ENCODE measurements at places on chromosomes 6 and 20. TPM values are rescaled to one million over a fixed set of nuclear protein-coding genes. Genes with fewer than 3 reads are reported as not detected.

THBD gene
- total RNA-seq: 6.9 TPM

OGFRL1 gene
- 34.0 TPM for total RNA-seq

OR2J3 gene
- not detected for total RNA-seq

CLPSL2 gene
- total RNA-seq: not detected

TTBK1 gene
- under 0.01 TPM for total RNA-seq

ENPP5 gene
- 1.5 TPM for total RNA-seq

DACT2 gene
- 1.2 TPM for total RNA-seq

LINC00237 gene
- total RNA-seq: not detected

PPP1R18 gene
- total RNA-seq: 77.3 TPM

SLA2 gene
- not detected for total RNA-seq

- no peak for DNase-seq
Measured at GRCh38 chr6:107550241-107550840, 60.4 kb downstream of the SOBP start.

GRCh38 chr20:4905613-4906012 lies 95.7 kb downstream of the SLC23A2 start:
- no peak for DNase-seq

DNA sequence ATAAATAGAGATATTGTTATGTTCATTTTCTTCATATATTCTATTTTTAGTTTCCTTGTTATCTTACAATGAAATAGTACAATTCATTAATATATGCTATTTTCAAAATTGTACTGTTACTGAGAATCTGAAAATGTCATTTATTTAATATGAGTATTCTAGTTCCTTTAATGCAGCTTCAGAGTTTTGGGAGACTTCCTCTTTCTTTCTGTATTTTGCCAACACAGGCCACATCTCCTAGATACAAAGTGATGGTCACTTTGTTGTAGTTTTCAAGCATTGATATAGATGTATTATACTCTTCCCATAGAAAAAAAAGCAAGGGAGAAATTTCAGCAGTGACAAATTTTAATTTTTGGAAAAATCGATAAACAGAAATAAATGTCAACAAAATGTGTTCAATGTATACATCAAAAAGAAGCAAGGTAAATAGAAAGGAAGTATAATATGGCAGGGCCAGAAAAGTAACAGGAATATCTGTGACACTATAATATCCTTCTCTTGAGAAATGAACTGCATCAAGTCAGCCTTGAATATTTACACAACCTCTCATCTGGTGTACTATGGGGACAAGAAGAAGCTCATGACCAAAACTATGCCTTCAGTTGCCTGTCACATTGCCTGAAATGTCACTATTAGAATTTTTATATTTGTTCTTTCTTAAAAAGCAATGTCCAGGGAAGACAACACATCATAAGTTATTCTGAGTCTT lies 396.0 kb downstream of the TBC1D32 start:
- no peak for DNase-seq

- no peak for DNase-seq
Measured at GRCh38 chr6:45710304-45710821, 305.3 kb downstream of the CLIC5 start.

DNA sequence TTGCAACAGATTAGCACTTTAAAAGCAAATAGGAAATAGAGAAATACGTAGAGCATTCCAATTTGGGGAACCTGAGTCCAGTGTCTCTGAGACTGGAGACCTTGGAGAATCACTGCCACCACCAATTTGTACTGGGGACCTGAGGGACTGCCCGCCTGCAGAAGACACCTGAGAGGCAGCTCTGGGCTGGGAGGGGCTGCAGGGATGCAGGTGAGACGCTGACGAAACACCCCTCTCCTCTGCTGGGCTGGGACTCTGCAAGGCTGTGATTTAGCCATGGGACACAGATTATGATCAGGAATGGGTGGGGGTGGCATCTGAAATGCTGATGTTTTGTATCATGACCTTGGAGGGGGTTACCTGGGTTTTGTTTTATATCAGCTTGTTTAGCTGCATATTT lies 7.0 kb upstream of the APMAP start:
- no peak for DNase-seq

DNA sequence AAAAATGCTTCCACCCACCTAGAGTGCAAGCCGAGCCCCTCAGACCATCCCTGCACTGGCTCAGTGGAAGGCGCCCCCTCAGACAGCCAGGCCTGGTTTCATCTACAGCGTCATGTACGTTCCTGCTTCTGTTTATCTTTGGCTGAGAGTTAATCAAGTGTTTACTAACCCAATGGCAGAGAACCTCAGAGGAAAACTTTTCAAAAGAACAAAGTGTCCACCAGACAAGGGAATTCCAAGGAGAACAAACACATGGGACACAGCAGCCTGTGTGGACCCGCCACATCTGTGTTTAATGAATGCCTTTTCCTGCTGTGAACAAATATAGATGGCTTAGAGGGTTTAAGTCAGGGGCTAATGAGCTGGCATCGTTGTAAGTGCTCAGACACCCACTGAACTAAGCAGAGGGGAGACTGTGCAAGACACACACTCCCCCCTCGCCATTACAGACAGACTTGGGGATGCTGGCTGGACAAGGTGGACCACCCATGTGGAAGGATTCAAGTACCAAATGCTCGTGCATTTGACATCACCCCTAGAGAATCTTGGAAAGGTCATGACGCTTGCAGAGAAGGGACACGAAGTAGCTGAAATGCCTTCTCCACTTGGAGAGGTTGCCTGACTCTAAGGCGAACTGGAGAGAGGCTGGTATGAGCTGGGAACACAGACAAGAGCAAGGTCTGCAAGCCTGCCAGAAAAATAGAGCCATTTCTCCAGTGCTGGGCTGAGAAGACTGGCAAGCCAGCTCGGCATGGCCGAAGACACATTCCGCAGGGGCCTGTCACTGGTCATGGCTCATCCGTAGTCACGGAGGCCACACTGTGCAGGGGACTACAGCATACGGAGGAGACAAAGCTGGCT lies 53.5 kb upstream of the NXT1 start:
- no peak for DNase-seq

DNA sequence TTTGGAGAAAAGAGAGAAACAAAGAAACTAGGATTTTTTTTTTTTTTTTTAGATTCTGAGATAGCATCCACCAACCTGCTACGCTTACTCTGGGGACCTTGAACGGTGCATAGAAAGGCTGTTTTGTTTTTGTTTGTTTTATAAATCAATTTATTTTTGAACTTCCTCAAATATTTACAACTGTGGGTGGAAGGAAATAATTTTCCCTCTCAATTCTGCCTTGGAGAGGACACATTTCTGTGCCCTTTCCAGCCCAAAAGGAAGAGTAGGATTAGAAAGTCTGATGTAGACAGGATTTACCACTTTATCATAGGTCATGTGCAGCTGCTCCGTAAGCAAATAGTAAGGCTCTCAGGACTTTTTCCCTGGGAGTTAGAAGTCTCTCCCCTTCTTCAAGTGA lies 190.5 kb downstream of the NKAIN2 start:
- DNase-seq: no peak

DNA sequence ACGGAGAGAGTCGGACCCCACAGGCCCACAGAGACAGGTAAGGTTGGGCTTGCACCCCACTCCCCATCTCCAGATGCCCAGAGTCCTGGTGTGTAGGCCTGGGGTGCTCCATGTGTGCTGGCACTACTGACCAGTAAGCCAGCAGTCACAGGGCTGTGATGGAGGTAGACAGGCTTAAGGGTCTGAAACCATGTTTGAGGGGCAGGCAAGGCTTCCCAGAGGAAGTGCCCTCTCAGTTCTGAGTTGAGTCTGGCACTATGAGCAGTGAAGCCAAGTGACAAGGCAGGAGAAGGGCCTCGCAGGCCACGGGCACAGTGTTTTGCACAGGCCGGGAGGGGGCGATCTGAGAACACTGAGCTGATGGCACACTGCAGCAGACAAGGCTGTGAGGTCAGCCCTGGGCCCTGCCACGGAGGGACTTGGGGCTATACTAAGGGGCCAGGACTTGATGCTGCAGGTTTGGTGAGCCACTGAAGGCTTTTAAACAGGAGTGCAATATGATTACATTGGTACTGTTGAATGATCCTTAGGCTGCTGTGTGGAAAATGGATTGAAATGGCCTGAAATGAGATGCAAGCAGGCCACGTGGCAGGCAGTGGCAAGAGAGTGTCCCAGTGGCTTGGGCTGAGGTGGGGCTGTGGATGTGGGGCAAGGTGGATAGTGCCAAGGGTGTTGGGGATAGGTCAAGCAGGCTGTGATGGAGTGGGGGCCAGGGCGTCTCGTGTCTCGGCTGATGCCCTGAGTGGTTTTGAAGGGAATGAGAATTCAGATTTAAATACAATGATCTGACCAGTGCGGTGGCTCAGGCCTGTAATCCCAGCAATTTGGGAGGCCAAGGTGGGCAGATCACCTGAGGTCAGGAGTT lies 20.3 kb downstream of the TTBK1 start:
- no peak for DNase-seq

DNA sequence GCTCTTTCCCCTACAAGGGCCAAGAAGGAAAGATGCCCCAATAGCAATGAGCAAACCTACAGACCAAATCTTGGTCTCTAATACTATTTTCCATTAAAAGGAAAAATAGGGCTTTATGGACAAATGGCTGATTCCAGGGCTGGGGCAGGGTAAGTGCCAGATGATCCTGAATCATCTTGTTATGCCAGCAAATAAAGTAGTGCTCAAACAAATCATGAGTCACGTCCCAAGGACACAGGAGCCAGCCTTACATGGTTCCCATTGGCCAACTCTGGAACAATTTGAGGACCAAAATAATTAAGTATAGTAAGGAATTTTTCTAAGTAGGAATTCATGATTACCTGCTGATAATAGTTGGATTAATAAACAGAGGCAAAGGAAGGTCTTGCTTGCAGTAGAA lies 53.2 kb upstream of the NKX2-4 start:
- DNase-seq: no peak

GRCh38 chr6:96649926-96650325 lies 87.0 kb downstream of the FHL5 start:
- no peak for DNase-seq

GRCh38 chr20:62845416-62846160 lies 16.0 kb downstream of the TCFL5 start:
- no peak for DNase-seq

GRCh38 chr20:49471397-49471796 lies 11.1 kb downstream of the KCNB1 start:
- DNase-seq: no peak

DNA sequence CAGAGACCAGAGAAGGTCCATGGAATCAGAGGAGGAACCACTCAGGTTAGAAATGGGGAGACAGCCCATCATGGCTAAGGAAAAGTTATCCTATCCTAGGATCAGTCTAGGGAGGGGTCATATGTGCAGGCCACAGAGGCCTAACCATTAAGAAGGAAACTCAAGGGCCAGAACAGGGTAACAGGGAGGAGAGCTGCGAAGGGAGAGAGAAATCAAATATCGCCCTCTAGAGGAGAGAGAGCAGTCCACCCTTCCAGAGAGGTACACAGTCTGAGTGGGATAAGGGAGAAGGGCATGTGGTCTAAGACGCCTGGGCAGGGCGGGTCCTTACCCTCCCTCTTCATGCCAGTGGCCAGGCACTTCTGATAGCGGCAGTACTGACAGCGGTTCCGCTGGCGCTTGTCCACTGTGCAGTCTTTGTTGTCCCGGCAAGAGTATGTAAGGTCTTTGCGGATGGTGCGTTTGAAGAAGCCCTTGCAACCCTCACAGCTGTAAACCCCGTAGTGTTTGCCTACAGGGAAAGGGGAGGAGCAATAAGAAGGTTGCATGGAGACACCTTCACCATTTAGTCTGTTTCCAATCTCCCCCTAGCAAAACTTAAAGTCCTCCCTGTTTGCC lies 2.9 kb downstream of the RXRB start:
- no peak for DNase-seq

DNA sequence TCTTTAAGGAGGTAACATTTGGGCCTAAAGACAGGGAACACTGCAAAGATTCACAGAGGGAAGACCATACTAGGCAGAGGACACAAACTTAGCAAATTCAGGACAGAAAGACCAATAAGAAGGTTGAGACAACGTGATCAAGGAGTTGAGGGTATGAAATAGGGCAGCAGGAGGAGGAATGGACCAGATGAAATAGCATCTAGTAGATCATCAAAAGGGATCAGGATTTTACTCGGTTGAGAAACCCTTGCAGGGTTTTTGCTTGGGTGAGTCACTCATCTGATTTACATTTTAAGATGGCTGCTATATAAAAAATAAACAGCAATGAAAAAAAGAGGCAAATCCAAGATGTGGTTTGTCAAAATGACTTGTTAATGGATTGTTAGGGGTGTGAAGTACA lies 4.7 kb downstream of the BCLAF1 start:
- peak; percentile 10 for DNase-seq

- DNase-seq: peak; percentile 22
Measured at GRCh38 chr6:43334466-43335095, 26.0 kb upstream of the CRIP3 start.

DNA sequence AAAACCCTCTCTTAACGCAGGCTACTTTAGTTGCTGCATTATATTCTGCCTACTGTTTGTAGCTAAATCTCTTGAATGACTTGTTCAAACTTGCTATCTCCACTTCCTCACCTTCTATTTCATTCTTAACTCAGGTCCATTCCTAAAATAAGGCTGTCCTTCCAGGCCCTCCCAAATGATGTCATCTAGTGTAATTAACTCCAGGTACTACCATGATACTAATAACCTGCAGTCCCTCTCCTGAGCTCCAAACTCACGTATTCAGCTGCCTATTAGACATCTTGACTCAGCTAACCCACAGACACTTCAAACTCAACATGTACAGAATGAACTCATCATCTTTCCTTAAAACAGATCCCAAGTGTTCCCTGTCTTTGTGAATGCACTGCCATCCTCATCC lies 10.5 kb upstream of the TOP1 start:
- DNase-seq: no peak

- DNase-seq: no peak
Measured at GRCh38 chr20:4091490-4092479, 76.4 kb upstream of the RNF24 start.

DNA sequence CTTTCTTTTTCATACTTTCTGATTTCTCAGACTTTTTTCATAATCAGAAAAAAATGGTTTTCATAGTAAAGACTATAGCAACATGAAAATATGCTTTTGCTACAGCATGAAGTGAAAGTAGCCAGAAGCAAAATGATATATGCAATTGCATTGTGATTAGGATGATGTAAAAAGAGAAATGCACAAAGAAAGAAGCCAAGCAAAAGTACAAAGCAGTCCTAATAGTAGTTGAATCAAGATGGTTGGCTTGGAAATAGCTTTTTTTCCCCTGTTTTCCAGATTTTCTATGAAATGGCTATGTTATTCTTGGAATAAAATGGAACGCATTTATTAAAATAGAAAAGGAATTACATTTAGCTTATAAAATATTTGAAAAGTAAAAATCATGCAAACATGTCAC lies 77.3 kb downstream of the SEL1L2 start:
- no peak for DNase-seq

DNA sequence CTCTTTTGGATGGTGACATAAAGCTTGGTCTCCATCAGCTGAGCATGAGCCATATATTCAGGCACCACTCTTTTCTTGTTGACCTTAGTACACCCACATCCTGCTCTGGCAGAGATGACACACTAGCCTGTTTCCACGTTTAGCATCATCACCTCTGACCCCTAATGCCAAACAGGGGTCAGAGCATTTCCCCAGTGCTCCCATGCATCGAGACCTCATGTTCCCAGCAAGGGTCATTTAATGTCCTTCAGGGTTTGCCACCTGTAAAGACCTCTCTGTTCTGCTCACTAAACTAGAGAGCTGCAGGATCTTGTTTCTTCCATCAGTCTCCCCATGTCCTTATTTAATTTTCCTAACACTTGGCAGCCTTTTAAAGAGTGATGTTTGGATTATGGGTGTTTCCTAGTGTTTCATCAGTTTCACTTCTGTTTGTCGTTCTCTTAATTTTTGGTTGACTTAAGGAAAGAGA lies 97.5 kb downstream of the AIG1 start:
- no peak for DNase-seq

- no peak for DNase-seq
Measured at GRCh38 chr20:44684047-44684967, 30.9 kb upstream of the CCN5 start.
